ENCODE measurements at places on chromosomes 6 and 20. TPM values are rescaled to one million over a fixed set of nuclear protein-coding genes. Genes with fewer than 3 reads are reported as not detected.

SLC25A27 gene
- total RNA-seq = 1.1 TPM

SIRPD gene
- not detected for total RNA-seq

GPR31 gene
- total RNA-seq = not detected

SLPI gene
- not detected for total RNA-seq

All from activated CD8-positive, alpha-beta memory T cell treated with anti-CD3 and anti-CD28 coated beads for 36 hours (primary cell).